KG1 (cell line): ENCODE measurements at places on chromosomes 4 and X.
A peak's percentile ranks its signal among the peaks of the same experiment; 100 is the strongest.

- DNase-seq: no peak
These were observed 25.2 kb upstream of the ZFX start for GRCh38 chrX:24124244-24124799.

DNA sequence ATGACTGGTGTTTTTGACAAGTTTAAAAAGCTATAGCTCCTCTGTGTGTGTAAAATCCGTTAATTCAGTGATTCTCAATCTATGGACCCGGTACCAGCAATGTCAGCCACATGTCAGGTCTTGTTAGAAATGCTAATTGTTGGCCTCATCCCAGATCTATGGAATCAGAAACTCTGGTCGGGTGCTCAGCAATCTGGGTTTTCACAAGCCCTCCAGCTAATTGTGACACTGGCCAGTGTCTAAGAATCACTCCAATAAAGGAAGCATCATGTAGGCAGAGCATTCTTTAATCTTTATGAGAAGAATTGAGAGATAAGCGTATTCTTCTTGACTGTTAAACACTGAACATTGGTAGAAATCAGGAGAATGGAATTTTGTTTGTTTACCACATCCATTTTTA lies 1498.2 kb upstream of the TENM3 start:
- DNase-seq: no peak

- DNase-seq: no peak
These were observed 223.0 kb downstream of the TACR3 start for GRCh38 chr4:103496800-103497199.

DNA sequence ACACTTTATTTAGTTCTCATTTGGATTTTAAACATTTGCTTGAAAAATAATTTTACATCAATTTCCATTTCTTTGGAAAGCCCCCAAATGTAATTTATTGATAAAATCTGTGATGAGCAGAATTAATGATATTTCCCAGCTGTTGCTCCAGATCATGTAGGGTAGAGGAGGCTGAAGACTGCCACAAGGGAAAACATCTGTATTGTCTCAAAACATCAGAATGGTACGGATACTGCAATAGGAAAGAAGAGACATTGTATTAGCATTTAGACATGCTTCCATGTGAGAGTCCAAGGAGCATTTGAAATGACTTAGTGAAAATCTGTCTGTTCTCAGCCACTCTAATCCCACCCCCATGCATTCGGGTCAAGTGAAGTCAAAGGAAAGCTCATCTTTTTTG lies 14.4 kb downstream of the ADH1A start:
- no peak for DNase-seq

- no peak for DNase-seq
These were observed 4.4 kb upstream of the FOXO4 start for GRCh38 chrX:71091263-71091662.

- DNase-seq: peak; percentile 63
These were observed 5.4 kb upstream of the SH3BP2 start for GRCh38 chr4:2787230-2788100.

GRCh38 chr4:16205298-16206164 lies 20.7 kb downstream of the TAPT1 start:
- no peak for DNase-seq

GRCh38 chr4:15714646-15715435 lies 12.0 kb downstream of the BST1 start:
- DNase-seq: no peak

DNA sequence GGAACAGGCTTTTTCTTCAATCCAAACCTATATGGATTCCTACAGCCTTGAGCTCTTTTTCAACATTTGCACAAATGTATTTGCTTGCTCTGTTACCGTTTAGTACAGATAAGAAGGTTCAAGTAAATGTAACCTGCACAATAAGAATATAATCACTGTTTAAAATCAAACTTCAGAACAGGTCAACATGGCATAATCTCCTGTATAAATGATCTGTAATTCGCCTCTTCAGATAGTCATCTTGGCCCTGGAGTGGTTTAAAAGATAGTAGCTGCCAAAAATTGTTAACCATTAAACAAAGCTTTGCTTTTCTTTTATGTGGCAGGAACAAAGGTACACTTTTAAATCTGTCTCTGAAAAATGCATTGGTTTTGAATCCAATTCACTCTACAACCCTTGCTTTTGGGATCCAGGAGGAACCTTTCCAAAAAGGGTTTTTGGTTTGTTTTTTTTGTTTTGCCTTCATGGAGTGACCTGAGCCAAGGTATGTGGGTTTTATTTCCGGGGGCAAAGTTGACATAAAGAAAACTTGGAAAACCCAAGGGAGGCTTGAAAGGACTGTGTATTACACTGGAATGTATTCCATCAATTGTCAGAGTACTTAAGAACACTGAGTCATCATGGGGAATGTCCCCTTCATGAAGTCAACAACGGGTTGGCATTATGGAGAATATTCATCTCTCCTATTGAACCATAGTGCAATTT lies 210.4 kb upstream of the HCCS start:
- DNase-seq: no peak

GRCh38 chrX:139495324-139495723 lies 35.2 kb upstream of the F9 start:
- no peak for DNase-seq

- DNase-seq: no peak
These were observed 53.3 kb upstream of the STIM2 start for GRCh38 chr4:26807330-26807729.

- DNase-seq: no peak
These were observed 50.0 kb downstream of the KDM6A start for GRCh38 chrX:44922980-44923379.

DNA sequence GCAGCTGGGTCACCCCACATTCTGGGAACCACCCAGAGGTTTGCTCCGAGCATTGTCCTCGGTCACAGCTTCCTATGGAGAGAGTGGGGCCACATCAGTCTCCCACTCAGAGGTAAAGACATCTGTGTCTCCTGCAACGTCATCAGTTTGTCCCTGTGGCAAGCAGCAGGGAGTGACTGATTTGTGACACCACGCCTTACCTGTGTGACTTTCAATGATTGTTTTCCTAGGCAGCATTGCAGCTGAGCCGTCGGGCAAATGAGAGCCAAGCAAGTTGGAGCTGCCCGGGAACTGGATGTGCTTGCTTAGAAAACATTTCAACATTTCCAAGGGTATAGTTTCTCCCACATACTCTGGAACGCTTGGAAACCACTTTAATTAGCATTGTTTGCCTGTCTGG lies 29.7 kb upstream of the HELT start:
- DNase-seq: no peak

DNA sequence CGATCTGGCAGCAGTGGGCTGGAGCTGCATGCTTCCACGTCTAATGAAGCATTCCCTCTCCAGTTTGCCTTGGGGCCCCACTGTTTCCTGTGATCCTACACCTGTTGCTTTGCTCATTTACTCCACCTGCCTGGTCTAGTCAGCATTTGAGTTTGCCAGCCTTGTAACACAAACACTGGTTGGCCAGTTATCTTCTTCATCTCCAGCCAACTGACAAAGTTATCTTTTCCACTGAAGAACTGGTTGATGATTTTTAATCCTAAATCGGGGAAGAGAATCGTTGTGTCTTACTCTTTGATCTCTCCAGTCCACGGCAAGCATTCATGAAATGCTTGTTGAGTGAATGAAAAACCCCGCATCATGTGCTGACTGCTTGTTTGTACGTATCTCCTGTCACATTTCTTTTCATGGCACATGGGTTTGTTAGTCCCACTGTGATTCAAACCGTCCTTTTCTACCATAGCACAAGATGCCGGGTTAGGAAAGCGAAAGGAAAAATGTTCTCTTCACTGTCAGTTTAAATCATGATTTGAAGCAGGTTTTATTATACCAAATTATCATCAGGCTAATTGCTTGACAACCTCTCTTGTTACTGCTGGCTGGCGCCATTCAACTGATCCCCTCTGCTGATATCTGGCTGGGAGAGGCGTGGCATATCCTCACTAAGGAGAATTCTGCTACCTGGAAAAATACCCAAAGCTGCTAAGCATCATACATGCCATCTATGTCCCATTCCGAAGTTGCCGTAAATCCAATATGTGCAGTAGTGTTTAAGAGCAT lies 144.8 kb downstream of the SHROOM3 start:
- DNase-seq: no peak

DNA sequence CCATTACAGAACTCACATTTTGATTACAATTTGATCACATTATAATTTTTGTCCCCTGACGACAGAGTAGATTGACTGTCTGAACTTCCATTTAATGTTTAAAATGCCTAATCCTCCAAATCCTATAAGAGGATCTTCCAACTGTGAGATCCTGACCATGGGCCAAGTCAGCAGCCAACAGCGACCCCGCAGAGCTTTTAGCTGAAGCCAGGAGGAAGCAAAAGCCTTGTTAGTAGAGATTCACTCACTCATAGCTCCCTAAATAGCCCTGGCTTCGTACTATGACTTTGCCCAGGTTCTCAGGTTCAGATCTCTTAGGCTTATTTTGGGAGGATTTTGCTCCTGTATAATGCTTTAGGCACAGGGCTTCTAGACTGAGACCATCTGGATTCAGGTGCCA lies 413.1 kb downstream of the NKX6-1 start:
- DNase-seq: no peak

GRCh38 chrX:3052860-3053259 lies 11.6 kb downstream of the ARSF start:
- DNase-seq: no peak

DNA sequence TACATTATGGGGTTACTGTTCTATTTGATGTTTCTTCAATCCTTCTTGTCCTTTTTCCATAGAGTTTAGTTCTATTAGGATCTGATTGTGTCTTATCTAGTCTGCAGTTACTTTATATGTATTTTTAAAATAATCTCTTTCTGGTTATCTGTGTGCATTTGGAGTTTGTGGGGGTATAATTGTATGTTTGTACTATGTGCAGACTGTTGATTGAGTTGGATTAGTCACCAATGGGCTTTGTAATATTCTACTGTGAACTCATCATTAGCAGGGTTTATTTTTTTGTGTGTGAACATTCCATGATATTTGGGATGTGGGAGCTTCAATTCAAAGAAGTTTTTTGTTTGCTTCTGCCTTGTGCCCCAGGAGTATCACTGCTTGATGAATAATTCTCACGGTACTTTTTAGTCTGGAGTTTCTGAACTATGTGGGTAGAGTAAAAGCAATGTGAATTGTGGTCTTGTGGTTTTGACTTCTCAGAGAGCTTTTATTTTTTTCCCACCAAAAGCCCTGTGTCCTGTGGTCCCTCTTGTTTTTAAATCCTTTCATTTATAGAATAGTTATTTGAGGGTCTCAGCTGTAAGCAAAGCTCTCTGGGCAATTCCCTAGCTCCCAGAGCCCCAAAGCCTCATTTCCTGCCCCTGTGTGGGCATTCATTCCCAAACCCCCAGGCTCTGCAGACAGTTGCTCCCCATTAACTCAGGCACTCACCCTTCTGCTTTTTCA lies 127.8 kb downstream of the PHKA2 start:
- no peak for DNase-seq

- DNase-seq: no peak
These were observed 32.1 kb downstream of the UBE2K start for GRCh38 chr4:39730072-39730471.

- DNase-seq: no peak
These were observed 244.8 kb upstream of the NEIL3 start for GRCh38 chr4:177064729-177065394.

GRCh38 chr4:129972257-129972656 lies 876.3 kb downstream of the C4orf33 start:
- DNase-seq: no peak

DNA sequence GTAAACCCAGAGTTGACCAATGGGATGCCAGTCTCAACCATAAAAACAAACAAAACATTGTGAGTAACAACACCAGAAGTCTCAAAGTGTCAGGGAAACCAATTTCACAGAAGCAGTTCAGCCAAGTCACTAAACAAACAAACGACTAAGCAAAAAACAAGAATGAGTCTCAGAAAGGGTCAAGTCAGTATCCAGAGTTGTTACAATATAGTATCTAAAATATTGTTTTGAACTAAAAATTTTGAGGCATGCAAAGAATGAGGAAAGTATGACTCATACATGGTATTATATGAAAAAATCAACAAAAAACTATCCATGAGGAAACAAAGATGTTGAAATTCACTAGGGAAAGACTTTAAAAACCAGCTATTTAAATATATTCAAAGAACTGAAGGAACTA lies 70.6 kb downstream of the AR start:
- no peak for DNase-seq

DNA sequence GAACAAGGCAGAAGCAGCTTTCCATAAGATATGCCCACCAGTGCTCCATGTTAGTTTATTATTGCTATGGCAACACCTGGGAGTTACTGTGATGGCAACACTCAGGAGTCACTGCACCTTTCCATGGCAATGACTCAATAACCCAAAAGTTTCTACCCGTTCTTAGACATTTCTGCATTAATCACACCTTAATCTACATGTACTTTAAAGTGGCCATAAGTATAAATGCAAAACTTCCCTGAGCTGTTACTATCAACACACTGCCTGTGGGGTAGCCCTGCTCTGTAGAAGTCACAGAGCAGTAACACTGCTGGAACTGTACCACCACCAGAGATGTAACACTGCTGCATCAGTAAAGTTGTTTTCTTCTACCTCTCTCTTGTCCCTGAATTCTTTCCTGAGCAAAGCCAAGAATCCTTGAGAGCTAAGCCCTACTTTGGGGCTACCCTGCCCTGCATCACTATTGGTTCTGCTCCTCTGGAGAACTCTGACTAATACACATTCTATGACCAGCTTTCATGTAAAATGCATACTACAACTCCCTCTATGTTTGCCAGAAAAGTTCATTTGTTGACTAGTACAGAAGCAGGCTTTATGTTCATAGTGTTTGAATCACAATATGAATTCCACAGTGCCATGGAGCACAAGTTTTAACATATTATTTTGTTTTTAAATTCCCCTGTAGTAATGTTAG lies 43.5 kb upstream of the GPR174 start:
- no peak for DNase-seq
